ENCODE measurements at places on chromosomes 12 and 14.

DNA sequence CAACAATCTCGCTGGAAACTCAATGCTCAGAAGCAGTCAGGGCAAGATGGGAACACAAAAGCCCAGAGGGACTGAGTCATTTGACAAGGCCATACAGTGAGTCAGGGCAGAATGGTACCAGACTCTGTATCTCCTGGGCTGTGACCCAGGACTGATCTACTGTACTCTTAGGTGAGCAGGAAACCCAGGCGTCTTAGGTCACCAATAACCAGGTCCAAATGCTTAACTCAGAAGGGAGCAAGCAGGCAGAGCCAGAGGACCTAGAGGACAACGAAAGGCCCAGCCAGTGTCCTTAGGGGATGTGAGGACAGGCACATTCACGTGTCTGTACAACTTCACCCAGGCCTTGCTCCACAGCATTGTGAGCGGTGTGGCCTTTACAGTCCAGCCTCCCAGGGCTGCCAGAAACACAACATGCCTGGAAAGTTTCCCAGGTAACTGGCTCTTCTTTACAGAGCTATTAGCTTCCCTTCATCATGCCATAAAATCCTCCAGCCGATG, 69.9 kb downstream of the ARL6IP4 start:
- DNase-seq: no peak

DNA sequence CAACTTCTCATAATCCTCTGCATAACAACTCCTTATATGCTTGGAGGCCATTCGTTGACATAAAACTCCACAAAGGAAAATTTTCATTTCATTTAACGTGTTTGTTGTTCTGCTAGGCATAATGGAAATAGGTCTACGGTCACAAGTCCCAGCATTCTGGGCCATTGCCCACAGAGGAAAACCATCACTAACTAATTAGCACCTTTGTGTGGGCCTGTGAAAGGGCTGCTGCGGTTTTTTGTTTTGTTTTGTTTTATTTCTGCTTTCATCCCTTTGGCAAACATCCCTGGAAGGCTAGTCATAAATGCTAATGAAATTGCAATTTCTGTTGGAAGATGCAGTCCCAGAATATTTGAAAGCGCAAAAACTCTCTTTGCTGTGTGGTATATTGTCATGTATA, 180.3 kb downstream of the RMST start:
- DNase-seq: no peak

DNA sequence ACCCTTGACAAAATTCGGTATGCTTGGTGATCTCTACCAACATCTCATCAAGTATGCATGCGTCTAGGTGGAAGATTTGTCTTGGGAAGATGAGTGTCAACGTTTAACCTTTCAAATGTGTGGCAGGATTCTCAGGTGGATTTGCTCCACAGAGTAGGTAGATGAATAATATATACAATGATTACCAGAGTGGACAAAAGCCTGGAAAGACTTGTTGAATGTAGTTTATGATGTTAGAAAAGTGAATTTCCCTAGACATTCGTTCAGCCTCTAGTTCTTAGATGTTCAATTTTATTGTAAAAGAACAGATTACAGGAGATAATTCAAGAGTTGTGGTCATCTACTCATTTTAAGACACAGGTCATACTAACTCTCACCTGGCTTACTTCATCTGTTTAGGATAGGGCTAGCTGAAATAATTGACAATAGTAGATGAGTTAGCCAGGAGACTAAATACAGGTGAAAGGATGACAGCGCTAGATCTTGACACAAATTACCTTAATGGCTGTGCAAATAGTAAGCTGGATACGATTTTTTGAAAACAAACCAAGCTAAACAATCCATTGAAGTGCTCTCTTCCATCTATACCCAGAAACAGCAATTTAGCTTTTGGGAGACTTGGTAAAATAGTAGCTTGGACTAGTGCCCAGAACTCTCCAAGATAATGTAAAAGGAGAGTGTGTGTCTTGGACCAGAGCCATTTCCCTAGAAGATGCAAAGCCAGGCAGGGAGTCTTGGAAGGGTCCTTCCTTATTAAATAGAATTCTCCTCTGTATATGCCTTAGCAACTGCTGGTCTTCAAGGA, 168.0 kb downstream of the DACT1 start:
- DNase-seq: no peak

GRCh38 chr14:72023128-72024042, 91.2 kb downstream of the RGS6 start:
- DNase-seq: no peak

DNA sequence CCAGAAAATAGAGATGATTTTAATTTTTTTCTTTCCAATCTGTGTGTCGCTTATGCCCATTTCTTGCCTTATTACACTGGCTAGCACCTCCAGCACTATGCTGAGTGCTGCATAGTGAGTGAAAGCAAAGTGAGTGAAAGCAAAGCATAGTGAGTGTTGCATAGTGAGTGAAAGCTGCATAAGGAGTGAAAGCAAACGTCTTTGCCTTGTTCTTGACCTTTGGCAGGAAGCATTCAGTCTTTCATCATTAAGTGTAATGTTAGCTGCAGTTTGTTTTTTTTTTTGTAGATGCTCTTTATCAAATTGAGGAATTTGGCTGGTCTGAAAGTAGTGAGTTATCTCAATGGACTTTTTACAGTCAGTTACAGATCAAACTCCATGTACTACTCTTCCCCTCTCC, 6.9 kb upstream of the CORO1C start:
- no peak for DNase-seq

DNA sequence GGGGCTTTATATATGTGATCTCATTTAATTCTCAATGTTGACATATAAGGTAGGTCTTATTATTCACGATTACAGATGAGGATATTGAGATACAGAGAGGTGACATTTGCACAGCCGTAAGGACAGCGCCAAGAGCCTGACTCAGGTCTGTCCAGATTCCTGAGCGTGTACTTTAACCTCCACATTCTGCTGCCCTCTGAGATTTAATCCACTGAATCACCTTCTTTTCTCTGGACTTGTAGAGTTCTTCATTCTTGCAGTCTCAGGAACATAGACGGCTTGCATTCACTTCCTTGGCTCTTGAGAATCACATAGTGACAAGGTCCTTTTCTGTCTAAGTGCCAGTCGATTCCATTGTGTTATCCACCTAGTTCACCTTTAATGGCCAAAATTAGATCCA, 141.0 kb upstream of the ARHGAP5 start:
- no peak for DNase-seq

- no peak for DNase-seq
Observed at GRCh38 chr14:20587489-20588154, at the start of gene RNASE11. RNASE11 (minus strand) TSS chr14:20588001.

GRCh38 chr12:87704374-87704773, 324.8 kb downstream of the C12orf50 start:
- DNase-seq: no peak

DNA sequence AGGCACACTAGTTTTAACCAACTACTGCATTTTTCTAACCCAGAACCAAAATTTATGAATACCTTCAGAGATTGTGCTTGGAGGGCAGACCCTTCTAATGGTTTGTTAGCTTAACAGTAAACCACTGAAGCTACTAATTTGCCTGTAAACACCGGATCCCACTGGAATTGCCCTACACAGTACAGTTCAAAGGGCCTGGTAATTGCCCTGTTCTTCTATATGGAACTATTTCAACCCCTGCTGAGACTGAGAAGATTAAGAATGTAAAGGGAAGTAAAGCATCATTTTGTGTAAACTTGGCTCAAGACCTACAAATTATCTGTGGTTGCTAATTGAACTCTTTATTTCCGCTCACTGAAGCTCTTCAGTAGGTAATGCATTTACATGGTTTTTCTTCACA, 468.1 kb downstream of the NPAS3 start:
- DNase-seq: no peak

GRCh38 chr14:71625891-71626701, 306.1 kb upstream of the RGS6 start:
- DNase-seq: no peak

DNA sequence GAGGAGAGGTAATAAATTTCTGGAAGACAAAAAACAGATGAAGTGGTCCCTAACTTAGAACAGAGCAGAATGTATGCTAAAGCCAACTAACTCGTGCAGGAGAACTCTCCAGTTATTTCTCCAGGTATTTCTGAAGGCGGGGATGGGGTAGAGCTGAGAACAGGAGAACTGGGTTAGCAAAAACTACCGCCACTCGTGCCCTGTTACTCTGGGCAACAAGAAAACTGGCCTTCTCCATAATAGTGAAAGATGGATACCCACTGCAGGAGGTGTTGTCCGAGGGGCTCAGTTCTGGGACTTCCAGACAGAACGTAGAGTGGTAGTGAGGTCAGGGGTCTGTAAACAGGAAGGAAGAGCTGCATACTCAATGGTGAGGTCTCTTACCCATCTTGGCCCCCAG, 187.3 kb upstream of the FRMD6 start:
- no peak for DNase-seq

DNA sequence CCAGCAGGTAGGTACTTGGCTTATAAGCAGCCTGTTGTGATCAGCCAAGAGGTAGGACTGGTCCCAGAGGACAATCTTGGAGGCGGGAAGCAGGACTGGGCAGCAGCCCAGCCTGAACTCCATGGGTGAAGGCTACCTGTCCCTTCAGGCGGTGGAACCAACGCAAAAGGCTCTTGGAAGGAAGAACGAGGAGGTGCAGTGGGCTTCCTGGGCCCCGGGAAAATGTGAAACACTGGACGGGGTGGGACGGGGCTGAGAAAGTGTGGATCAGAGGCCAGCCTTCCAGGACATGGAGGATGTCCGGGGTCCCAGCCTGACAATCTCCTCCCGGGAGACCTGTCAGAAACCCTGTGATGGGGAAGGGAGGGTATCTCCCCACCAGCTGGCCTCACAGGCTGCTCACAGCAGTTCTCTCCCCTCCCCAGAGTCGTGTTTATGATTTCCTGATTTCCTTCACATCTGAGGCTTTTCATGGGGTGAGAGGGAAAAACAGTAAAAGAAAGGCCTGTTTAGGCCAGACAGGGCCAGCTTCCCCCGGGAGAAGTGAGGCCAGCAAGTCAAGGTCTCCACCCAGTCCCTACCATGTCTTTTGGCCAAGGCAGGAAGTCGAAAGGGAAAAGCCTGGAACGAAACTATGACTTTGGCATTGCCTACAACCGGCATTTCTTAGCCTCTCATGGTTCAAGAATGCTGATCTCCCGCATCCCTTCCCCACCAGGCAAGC, 11.3 kb downstream of the CMKLR1 start:
- DNase-seq: no peak

- DNase-seq: peak; percentile 89
Observed at GRCh38 chr14:89701211-89702043, 253.1 kb downstream of the EFCAB11 start.

DNA sequence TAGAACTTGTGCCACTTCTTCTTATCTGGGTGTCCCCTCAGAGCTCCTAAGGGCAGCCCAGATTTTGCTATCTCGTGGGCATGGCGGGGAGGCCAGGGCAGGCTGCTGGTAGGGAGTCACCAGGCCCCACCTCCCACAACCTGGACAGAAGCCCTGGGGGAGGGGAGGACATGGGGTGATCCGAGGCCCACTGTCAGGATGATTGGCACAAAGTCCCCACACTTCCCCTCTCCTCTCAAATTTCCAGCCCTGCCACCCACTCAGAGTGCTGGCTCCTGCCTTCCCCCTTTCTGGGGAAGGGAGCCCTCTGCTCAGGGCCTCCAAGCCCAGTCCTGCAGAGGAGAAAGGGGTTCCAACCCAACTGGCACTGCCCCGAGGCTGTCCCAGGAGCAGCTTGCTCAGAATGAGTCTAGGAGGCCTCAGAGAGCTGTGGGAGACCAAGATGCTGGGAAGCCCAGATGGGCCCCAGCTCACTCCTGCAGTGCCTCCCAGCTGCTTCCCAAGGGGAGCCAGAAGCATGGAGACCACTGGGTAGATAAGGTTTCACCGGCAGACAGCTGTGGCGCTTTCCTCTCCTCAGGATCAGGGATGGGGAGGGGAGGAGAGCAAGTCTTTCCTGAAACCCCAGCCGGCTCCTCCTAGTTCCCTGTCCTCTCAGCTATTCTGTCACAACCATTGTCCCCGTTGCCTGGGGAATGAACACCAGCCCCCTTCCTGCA, 82.8 kb downstream of the B4GALNT3 start:
- DNase-seq: peak; percentile 46

GRCh38 chr14:46487582-46488350, 163.8 kb downstream of the RPL10L start:
- DNase-seq: no peak

DNA sequence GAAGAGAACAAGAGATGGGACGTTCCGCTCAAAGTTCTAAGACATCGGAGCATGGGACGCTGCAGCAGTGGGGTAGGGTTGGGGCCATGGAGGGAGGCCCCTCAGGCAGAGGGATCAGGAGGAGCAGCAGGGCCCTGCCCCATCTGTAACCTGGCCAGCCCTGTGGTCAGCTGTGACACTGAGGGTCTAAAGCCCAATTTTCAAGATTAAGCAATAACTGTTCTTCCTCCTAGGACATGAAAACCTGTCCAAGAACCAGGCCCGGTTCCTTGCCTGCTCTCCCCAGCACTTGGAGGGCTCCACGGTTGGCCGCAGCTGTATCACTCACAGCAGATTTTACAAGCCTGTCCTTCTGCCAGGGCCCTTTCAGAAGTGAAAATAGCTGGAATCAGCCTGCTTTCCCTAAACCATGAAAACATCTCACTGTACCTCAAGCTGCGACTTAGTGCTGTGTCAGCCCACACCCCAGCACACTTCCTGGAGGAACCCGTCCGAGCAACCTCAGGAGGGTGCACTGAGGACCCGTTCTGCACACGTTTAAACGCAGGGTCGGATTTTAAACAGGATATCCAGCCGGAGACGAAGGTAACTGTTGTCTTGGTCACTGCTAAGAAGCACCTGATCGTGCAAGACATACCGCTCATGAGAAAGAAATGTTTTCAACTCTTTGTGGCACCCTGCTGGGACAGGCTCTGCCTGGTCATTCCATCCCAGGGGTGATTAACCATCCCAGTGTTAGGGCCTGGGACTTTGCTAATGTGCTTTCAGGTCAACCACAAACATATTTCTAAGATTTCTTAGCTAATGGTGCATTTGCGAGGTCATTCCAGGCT, 201.9 kb upstream of the DIO3 start:
- no peak for DNase-seq

- no peak for DNase-seq
Observed at GRCh38 chr12:27965966-27966365, 6.6 kb downstream of the PTHLH start.

DNA sequence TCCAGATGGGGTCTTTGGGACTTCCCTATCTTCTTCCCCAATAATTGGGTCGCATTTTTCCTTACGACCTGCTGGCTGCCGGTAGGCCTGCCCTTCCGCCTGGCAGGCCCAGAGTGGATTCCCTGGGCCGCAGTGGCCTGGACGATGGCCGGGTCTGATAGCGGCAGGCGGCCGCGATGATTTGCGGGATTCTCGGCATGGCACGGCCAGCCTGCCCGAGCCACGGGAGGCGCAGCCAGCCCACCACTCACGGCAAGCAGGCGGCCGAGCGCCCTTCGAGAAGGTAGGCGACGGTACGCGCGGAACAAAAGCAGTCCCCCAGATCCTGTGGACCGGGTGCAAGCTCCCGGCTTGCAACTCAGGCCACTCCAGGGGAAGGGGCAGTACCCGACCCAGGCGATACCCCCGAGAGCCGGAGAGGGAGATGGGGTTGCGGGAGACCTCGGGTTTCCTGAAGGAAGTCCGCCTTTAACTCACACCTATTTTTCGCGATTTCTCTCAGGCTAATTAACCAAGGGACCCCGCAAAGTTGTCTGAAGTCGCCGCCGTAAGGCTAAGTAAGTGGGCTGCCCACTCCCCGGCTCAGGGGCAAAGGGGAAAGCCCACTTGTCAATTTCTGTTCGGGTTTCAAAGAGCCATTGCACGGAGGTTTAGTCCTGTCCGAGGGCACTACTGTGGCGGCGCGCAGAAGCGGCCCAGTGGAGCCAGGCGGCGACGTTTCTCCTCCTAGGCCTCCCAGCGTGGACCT, 1.4 kb upstream of the GSC start:
- DNase-seq: peak; percentile 47

- DNase-seq: no peak
Observed at GRCh38 chr14:55794655-55795595, 214.9 kb downstream of the KTN1 start.
